Frontal cortex (tissue), 4 donors: ENCODE measurements at places on chromosomes 2 and 18. TPM values are rescaled to one million over a fixed set of nuclear protein-coding genes. Genes with fewer than 3 reads are reported as not detected.

DNA sequence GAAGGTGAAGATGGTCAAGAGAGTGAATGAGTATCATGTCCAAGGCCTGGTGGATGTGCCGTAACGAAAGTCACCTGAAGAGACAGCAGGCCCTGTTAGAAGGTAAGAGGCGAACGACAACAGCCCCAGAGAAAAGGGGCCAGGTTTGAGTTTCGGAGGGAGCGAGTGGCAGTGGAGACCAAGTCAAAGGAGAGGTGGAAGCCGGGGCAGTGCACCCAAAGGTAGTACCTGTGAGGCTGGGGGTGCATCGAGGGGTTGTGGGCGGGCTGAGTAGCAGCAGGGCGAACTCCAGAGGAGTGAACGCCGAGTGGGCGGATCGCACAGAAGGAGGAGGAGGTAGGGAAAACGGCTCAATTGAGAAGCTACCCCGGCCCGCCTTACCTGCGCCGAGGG lies 358 bp downstream of the USP37 start:
- DNase-seq = no peak

GRCh38 chr2:27796791-27797765 lies 25.6 kb downstream of the MRPL33 start:
- no peak for DNase-seq

GRCh38 chr18:67864677-67865340 lies 348.3 kb upstream of the DSEL start:
- DNase-seq = no peak

DNA sequence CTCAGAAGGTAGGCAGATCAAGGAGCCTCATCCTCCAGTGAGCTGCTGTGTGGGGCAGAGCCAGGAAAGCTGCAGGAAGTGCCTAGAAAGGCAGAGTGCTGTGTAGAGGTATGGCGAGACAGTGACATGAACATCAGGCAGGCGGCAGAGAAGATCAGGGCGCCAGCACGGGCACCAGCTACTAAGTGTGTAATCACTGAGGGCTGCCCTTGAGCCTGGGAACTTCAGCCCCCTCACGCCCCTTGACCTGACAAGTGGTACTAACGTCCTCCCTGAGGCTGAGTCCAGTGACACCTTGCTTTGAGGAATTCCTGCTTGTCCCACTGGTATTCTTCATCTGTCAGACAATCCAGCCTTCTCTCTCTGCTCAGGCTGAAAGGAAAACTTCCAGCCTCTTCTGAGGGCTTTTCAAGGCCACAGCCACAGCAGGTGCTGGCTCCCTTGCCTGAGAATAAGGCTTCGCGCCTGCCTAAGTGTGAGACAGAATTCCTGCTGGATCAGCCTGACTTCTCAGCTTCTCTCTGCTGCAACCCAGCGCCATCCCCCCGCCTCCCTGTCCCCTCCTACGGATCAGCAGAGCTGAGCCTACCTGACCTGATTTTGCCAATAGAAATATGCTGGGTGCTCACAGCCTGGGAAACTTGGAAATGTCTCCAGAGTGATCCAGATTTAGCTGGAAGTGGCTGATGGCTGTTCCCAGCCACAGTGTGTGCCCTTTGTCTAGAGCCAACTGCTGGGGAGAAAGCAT lies 148.0 kb downstream of the SMAD7 start:
- no peak for DNase-seq

- DNase-seq = no peak
These were observed 47.7 kb downstream of the HIBCH start for GRCh38 chr2:190271783-190272456.

DNA sequence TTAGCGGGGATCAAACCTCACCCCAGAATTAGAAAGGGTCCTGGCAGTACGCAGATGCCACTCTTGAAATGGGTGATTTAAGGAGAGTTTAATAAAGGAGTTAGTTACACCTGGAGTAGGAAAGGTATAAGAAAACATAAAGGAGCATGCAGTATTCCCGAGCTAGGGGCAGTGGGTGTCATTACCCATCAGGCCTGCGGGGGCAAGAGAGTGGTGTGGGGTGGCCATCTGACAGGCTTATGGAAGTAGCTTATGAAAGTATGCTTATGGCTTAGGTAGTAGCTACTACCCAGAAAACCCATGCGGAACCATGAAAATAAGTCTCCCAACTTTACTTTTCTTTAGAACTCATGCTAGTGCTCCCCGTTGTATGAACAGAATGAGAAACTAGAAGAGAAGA lies 568.9 kb upstream of the ACVR2A start:
- DNase-seq = no peak

DNA sequence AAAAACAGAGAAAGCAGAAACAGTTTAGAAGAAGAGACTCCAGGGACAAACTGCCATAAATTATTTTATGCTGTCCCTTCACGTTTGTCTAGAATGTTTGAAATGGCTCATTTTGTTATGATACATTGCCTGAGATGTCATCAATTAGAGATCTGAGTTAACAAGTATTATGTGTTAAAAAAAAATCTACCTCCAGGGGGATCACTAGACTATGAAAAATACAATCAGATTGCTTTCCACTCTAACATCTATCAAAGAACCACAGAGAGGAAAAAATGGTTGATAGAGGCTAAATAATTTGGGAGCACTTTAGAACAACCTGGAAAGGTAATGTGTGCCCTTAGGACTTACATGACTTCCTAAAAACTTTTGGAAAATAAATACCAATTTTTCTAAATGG lies 103.8 kb upstream of the CCDC150 start:
- DNase-seq = no peak

- no peak for DNase-seq
These were observed 47.4 kb upstream of the RMDN2 start for GRCh38 chr2:37877457-37878315.

DNA sequence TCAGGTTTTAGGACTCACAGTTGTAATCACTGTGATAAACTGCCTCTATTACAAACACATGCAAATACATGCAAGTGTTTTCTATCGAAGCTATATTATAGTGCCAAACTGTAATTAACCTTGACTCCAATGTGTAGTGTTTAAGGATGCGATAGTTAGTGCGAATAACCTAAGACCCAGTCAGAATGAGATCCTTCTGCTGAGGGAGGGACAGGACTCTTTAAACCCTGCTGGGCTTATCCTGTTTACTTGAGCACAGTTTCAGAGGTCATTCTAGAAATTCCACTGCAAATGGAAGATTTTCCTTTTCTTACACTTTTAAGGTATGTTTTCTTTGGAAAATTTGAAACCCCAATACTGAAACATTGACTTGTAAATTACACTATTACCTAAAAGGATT lies 68.2 kb downstream of the CALCRL start:
- DNase-seq = no peak

- no peak for DNase-seq
These were observed 17.7 kb downstream of the EIF4E2 start for GRCh38 chr2:232568161-232568560.

- no peak for DNase-seq
These were observed 60.0 kb upstream of the ASAP2 start for GRCh38 chr2:9146646-9147045.

DNA sequence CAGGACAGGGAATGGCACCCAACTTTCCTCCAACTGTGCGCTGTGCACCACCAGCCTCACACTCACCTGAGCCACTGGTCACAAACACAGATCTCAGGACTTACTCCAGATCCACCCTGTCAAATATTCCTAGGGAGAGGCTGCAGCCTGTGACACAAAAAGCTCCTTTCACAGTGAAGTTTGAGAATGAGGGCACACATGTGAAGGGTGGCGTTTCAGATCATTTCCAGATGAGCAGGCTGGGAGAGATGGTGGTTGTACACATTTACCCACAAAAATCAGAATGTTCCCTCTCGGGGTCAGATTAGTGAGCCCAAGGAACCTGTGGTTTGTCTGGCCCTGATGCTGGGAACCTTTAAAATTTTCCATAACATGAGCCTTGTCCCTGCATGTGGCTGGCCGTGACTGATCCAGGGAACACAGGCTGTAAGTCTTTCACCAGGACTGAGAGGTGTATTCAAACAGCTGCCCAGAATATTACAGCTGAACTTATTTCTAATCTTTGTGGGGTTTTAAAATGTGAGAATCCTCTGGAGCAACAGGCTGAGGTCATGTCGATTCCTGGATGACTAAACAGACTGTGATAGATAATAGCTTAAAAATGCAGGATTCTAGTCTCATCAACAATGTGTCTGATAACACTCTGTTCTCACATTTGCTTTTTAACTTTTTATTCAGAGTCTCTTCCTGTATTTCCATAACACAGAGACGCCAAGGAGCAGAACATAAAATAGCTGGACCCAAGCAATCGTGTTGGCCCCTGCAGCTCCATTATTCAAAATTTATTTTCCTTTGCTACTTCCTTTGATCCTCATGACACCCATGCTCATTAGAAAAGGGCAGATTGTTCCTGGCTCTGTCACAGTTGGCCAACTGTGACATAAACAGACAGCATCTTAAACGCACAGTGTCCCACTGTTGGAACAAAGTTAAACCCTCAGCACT lies 35.5 kb downstream of the IL1R2 start:
- DNase-seq = no peak

DNA sequence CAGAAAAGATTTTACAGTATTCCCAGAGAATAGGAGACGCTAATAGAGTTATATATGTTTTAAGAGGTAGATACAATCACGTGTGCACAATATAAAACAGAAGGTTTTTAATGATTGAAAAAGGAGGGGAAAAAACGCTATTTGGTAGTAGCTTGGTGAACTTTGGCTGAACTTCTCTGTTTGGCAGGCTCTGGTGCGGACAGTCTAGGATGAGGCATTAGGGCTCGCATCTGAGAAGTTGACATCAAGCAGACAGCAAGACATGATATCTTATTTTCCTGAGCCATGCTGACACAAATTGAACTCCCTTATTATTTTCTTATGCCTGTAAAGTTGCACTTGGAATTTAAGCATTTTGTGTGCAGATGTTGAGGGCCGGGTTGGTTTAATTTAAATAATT lies 176.6 kb downstream of the EN1 start:
- DNase-seq = no peak

GRCh38 chr2:232577841-232578240 lies 27.4 kb downstream of the EIF4E2 start:
- DNase-seq = no peak

DNA sequence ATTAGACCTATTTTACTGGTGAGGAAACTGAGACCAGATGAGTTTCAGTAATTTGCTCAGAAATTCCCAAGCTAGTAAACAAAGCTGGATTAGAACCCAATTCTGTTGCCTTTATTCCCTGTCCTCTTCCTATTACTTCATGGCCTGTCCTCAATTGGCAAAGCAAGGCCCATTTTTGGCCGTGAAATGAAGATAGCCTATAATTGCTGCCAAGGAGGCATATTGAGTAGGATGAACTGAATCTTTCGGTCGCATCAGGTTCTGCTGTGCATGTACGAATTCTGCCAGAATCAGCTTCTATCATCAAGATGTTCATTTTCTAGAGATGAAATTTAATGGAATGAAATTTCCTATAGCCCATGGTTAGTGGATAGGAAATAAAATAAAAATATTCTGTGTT lies 1485.2 kb upstream of the PIK3C3 start:
- no peak for DNase-seq

GRCh38 chr2:84878459-84878858 lies 2.4 kb downstream of the TRABD2A start:
- DNase-seq = no peak

DNA sequence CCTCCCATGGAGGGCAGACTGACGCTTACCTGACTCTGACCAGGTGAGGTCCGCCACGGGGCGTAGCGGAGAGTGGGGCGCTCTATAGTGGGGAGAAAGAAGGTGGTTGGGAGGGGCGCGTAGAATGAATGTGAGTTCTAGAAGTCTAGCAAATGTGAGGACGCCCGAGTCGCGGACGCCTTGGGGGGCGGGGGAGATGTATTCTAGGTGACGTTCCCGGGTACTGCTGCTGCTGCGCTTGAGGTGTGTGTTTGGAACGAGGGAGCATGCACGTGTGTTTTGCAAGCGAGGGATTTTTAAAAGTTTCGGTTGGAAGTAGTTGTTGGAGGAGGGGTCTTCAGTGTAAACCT lies 758 bp downstream of the RIF1 start:
- DNase-seq = no peak

GRCh38 chr18:6352275-6352674 lies 62.4 kb downstream of the L3MBTL4 start:
- no peak for DNase-seq

GRCh38 chr2:238488347-238488826 lies 61.7 kb downstream of the ASB1 start:
- no peak for DNase-seq

DNA sequence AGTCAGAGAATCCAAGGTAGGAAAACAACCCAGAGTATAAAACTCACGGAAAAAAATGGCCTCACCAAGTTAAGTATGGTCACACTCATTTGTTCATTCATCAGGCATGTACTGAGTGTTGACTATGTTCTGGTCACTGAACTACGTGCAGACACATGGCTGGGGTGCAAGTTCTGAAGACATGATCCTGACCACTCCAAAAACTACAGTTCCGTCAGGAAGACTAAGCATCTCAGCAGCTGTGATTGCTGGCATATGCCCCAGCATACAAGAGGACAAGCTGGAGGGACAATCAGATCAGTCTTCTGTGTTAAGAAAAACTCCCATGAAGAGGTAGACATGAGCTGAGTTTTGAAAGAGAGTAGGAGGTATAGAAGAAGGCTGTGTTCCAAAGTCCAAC lies 72.8 kb downstream of the TCF4 start:
- DNase-seq = no peak

DNA sequence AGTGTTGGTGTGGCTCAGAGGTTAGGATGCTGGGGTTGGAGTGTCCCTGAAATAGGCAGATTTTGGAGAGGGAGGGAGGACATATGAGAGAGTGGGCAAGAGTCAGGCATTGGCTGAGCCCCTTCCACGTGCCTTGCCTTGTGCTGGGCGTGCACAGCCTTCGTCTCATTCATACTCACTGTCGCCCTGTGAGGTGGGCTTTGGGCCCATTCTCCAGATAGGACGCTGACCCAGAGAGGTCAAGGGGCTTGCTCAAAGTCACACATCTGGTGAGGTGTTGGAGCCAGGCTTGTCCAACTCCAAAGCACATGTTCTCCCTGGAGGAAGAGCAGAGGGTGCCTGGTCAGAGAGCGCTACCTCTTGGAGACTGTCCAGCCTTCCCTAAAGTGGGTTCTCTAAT lies 166.8 kb downstream of the DYSF start:
- no peak for DNase-seq

- DNase-seq = no peak
These were observed 92.2 kb upstream of the PID1 start for GRCh38 chr2:229363185-229363814.

- DNase-seq = no peak
These were observed 15.3 kb downstream of the WNT10A start for GRCh38 chr2:218895759-218896500.

DNA sequence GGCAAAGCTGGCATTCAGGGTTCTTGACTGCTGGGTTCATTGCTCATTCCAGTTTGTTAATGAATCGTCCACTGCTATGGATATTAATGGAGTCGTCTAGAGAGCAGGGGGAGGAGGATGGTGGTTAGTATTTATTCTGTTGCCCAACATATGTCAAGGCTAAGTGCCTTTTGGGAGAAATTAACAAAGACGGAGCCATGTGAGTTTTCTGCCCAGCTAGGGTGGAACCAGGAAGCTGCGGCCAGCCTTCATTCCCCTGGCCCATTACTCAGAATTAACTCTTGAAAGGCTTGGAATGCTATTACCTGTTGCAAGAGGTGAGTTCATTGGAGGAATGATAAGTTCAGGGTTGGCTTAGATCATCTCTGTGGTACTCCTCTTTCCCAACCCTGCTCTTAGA lies 19.3 kb downstream of the IGFBP2 start:
- no peak for DNase-seq

DNER gene
- 79.9 TPM for total RNA-seq

RFX8 gene
- 0.41 TPM for total RNA-seq

UGT1A3 gene
- not detected for total RNA-seq

EVX2 gene
- total RNA-seq = not detected

DNAJC10 gene
- total RNA-seq = 44.0 TPM

GKN1 gene
- not detected for total RNA-seq

ITGB6 gene
- total RNA-seq = under 0.01 TPM

FIGN gene
- total RNA-seq = 1.2 TPM
